ENCODE measurements at places on chromosomes 16 and 17. TPM values are rescaled to one million over a fixed set of nuclear protein-coding genes. Genes with fewer than 3 reads are reported as not detected.

The SOX9 gene
- total RNA-seq = 5.4 TPM

The GPR179 gene
- 0.35 TPM for total RNA-seq

The RBL2 gene
- total RNA-seq = 97.9 TPM

GRCh38 chr16:51035110-51035498 lies 116.0 kb downstream of the SALL1 start:
- H3K4me1 ChIP-seq = no peaks in the 10 kb centered on the region
- H3K27me3 ChIP-seq = no peaks in the 10 kb centered on the region
- no peak overlapping the region for H3K27ac ChIP-seq
- H3K36me3 ChIP-seq = no peaks in the 10 kb centered on the region
- DNase-seq = no peak

DNA sequence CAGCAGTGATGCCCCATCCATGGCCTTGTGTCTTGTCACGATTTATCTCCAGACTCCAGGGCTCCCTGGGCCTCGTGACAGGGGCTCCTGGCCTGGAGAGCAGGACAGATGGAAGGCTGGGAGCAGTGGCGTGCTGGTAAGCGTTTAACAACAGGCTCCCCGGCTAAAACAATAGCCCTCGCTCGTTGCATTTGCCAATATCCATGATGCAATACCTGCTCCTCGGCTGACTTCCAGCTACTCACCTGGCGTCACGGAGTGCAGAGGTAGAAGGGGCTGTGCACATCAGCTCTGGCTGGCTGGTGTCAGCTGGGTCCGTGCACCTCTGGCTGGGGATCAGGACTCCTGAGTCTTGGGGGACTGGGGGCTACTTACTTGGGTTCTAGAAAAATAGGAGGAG lies 1.5 kb upstream of the BICDL2 start:
- no peak overlapping the region for H3K27ac ChIP-seq
- peaks cover 62% of the 10 kb centered on the region for H3K27me3 ChIP-seq
- no peaks in the 10 kb centered on the region for H3K36me3 ChIP-seq
- DNase-seq = peak; percentile 75
- no peaks in the 10 kb centered on the region for H3K4me1 ChIP-seq
- H3K4me3 ChIP-seq = no peak overlapping the region

- H3K27me3 ChIP-seq = no peaks in the 10 kb centered on the region
- no peak overlapping the region for H3K27ac ChIP-seq
- no peak overlapping the region for H3K4me3 ChIP-seq
- H3K36me3 ChIP-seq = peaks cover 22% of the 10 kb centered on the region
Observed at GRCh38 chr17:2388020-2388682, 12.7 kb downstream of the MNT start.

DNA sequence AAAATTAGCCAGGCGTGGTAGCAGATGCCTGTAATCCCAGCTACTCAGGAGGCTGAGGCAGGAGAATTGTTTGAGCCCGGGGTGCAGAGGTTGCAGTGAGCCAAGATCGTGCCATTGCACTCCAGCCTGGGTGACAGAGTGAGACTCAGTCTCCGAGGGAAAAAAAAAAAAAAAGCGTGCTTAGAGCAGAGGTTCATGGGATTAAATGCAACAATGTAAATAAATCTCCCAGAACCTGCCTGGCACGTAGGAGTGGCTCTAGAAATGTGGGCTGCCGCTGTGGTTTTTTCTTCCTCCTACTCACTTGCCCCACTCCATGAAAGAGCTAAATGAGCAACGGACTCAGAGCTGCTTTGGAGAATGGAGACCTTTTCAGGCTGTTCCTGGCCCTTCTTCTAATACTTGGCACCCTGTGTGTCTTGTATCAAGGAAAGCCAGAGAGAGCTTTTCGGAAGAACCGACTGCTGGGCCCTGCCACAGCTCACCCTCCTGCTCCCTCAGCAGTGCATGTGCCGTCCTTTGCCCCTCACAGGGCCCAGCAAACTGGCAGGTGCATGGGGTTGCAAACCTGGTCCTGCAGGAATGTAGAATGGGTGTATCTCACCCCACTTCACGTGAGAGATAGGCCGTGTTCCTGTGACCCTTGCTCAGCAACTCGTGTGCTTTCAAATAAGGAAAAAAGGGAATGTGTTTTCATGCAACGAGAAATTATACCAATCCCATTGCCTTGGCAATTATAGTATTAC lies 52.0 kb downstream of the LDHD start:
- peak overlapping the region; percentile 73 for H3K27ac ChIP-seq
- no peaks in the 10 kb centered on the region for H3K36me3 ChIP-seq
- H3K4me1 ChIP-seq = peaks cover 30% of the 10 kb centered on the region
- no peaks in the 10 kb centered on the region for H3K27me3 ChIP-seq
- no peak for DNase-seq
- no peak overlapping the region for H3K4me3 ChIP-seq

DNA sequence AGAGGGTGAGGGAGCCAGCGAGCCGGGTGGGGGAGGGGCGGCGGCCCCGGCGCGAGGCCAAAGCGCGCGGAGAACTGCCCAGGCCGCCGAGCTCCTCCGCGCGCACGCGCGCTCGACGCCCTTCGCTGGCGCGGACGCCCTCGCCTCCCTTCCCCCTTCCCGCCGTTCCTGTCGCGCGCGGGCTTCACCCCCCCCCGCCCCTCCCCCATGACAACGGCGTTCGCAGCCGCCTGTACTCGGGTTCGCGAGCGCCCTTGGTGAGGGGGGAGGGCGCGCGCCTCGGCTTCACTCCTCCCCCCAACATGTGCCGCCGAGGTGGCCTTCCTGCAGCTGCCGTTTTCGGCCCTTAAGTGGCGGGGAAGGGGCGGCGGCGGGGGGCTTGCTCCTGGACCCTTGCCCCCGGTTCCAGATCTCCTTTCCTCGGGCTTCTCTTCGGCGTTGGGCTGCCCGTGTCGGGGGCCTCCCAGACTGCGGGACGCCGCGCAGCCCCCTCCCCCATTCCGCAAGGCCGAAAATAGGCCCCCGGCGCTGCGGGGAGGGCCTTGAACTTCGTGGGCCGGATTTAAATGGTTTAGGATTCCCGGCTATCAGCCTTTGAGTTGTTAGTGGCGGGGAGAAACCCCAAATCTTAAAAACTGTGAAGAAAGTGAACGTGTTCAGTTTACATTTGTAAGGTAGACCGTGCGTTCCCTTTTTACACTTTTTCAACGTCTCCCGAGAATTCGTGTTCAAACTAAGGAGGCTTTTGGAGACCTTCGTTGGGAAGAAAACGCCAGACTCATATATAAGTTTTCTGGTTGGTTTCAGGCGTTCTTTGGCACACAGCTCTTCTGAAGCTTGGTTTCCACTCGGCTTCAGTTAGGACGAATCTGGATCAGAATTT lies 653 bp downstream of the SRRM2 start:
- H3K36me3 ChIP-seq = peaks cover 20% of the 10 kb centered on the region
- no peaks in the 10 kb centered on the region for H3K27me3 ChIP-seq
- peak overlapping the region; percentile 99 for H3K27ac ChIP-seq

- no peaks in the 10 kb centered on the region for H3K4me1 ChIP-seq
- no peak for DNase-seq
- no peak overlapping the region for H3K4me3 ChIP-seq
- no peaks in the 10 kb centered on the region for H3K36me3 ChIP-seq
- no peak overlapping the region for H3K27ac ChIP-seq
Observed at GRCh38 chr17:5784791-5785190, 200.5 kb upstream of the NLRP1 start.

- DNase-seq = no peak
- H3K36me3 ChIP-seq = no peaks in the 10 kb centered on the region
- no peaks in the 10 kb centered on the region for H3K4me1 ChIP-seq
Observed at GRCh38 chr17:44159519-44160210, 10.8 kb upstream of the ASB16 start.

DNA sequence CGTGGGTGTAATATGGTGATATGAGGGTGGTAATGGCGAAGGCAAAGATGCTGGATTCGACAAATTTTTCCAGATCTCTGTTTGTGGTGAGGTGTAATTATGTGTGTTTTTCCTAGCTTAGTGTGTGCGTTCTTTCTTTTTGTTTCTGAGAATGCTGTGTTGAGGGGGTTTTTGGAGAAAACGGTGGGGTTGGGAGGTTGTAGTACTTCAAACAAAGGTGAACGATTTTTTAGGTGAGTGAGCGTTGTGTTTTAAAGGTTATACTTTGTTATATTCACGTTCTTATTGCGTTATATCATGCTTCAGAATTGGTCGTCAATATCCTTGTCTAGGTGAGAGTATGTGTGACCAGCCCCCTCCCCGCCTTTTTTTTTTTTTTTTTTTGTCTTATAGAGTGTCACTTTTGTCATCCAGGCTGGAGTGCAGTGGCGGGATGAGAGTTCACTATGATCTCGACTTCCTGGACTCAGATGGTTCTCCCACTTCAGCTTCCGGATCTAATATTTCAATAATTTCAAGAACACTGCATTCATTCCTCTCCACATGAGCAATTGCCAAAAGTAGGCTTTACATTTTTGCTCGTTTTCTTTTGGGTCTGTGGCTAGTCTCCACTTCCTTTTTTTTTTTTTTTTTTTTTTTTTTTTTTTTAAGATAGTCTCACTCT lies 82.2 kb upstream of the RNU2-1 start:
- no peaks in the 10 kb centered on the region for H3K4me1 ChIP-seq
- H3K36me3 ChIP-seq = no peaks in the 10 kb centered on the region
- no peak overlapping the region for H3K4me3 ChIP-seq
- H3K27me3 ChIP-seq = no peaks in the 10 kb centered on the region
- no peak for DNase-seq

DNA sequence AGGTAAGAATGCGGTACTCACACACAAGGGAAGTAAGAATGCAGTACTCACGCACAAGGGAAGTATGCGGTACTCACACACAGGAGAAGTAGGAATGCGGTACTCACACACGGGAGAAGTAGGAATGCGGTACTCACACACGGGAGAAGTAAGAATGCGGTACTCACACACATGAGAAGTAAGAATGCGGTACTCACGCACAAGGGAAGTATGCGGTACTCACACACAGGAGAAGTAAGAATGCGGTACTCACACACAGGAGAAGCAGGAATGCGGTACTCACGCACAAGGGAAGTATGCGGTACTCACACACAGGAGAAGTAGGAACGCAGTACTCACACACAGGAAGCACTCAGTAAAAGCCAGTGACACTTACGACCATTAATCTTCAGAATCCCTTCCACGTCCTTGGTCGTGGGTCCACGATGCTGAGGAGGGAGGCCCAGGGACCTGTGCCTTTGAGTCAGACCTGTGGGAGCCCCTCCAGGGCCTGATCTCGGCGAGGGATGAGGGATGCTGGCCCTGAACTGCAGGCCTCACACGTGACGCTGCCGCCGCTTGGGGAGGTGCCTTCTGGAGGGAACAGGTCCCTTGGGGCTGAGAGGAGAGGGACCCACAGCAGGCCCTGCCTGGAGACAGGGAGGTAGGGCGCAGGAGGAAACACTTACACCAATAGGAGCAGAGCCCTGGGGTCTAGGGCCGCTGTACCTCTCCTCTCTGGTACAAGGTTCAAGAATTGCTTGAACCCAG lies 20.2 kb downstream of the ABR start:
- H3K27ac ChIP-seq = no peak overlapping the region
- H3K4me1 ChIP-seq = peaks cover 3% of the 10 kb centered on the region
- no peak for DNase-seq
- H3K36me3 ChIP-seq = no peaks in the 10 kb centered on the region
- no peaks in the 10 kb centered on the region for H3K27me3 ChIP-seq
